Thoracic aorta endothelial cell (primary cell): ENCODE measurements at places on chromosomes 5 and 9. TPM values are rescaled to one million over a fixed set of nuclear protein-coding genes. Genes with fewer than 3 reads are reported as not detected.

The GPR21 gene
- total RNA-seq: 1.2 and 1.8 TPM in 2 replicates

The LPAR1 gene
- under 0.01 and 0.22 TPM in 2 replicates for total RNA-seq

The FOXD4L5 gene
- 0.07 TPM in 1 of 2 replicates, not detected in the other for total RNA-seq

The LECT2 gene
- total RNA-seq: not detected in 2 replicates

The SPAG8 gene
- total RNA-seq: 0.13 and 0.22 TPM in 2 replicates

The GPR151 gene
- total RNA-seq: not detected in 2 replicates

The PCDHB5 gene
- 0.40 and 0.43 TPM in 2 replicates for total RNA-seq

The CNTLN gene
- 20.7 and 22.0 TPM in 2 replicates for total RNA-seq

The PLK2 gene
- total RNA-seq: 356 and 783 TPM in 2 replicates

The TNIP1 gene
- total RNA-seq: 74.5 and 77.5 TPM in 2 replicates

The CDH9 gene
- total RNA-seq: not detected in 2 replicates

The DND1 gene
- 0.43 and 0.53 TPM in 2 replicates for total RNA-seq

The RASEF gene
- under 0.01 and 0.07 TPM in 2 replicates for total RNA-seq

The GRAMD2B gene
- 3.4 and 3.5 TPM in 2 replicates for total RNA-seq

The TMC1 gene
- 2.2 and 3.2 TPM in 2 replicates for total RNA-seq

The FOXD4L3 gene
- 0.27 TPM in 1 of 2 replicates, not detected in the other for total RNA-seq

The CLIC3 gene
- 0.14 and 0.27 TPM in 2 replicates for total RNA-seq

The FOXI1 gene
- total RNA-seq: not detected in 2 replicates

The RAB3C gene
- total RNA-seq: not detected in 2 replicates

The PLAC8L1 gene
- total RNA-seq: not detected in 2 replicates

The CDC14B gene
- 2.0 and 2.4 TPM in 2 replicates for total RNA-seq

The SLC34A3 gene
- total RNA-seq: not detected in 2 replicates

The COL5A1 gene
- 51.0 and 109 TPM in 2 replicates for total RNA-seq

The TNFSF8 gene
- total RNA-seq: 0.13 TPM in 1 of 2 replicates, not detected in the other

The SCGB3A2 gene
- total RNA-seq: not detected in 2 replicates

The PTCH1 gene
- total RNA-seq: 3.7 and 9.4 TPM in 2 replicates

The LTC4S gene
- 0.40 and 0.43 TPM in 2 replicates for total RNA-seq

The BAAT gene
- total RNA-seq: under 0.01 and 0.07 TPM in 2 replicates

The NDST1 gene
- 74.3 and 94.3 TPM in 2 replicates for total RNA-seq

The NR4A3 gene
- under 0.01 and 0.07 TPM in 2 replicates for total RNA-seq

The ANKRD18B gene
- total RNA-seq: 2.7 and 4.7 TPM in 2 replicates

The PPP3R2 gene
- total RNA-seq: not detected in 2 replicates

The SEMA6A gene
- total RNA-seq: 1.1 and 1.6 TPM in 2 replicates

The TARS1 gene
- 323 and 355 TPM in 2 replicates for total RNA-seq

The PLCXD3 gene
- under 0.01 and 0.13 TPM in 2 replicates for total RNA-seq

The CHSY3 gene
- total RNA-seq: 2.7 and 3.3 TPM in 2 replicates

The GRM6 gene
- not detected in 2 replicates for total RNA-seq

The ENTR1 gene
- 37.5 and 42.8 TPM in 2 replicates for total RNA-seq

The PHF24 gene
- not detected in 2 replicates for total RNA-seq

The CER1 gene
- total RNA-seq: not detected in 2 replicates

The DPYSL3 gene
- total RNA-seq: 127 and 148 TPM in 2 replicates
